T-helper 22 cell (primary cell): ENCODE measurements at places on chromosomes 13 and 19.

DNA sequence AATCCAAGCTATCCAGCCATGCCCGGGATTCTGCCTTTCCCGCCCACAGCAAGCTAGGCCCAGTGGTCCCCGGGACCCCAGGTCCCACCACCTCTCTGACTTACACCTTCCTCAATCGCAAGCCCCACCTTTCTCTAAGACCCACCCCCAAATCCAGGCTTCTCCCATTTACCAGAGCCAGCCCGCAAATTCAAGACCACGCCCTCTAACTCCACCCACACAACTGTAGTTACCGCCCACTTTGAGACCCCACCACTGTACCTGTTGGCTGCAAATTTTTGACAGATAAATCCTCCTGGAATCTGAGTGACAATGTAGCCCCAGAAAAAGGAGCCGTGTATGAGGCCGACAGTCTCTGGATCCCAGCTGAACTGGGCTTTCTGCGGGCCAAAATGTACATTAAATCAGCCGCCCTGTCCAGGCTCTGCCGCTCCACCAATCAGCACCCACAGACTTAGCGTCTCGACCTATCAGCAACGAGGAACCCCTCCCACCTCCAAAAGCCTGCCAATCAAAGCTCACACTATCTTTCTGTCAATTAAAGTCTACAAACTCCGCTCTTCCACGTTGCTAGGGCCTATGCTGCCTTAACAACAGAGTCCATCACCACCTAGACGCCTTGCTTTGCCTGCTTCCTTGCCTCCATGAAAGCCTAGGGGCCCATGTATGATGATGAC is 6.3 kb downstream of the SLC17A7 start:
- no peak for DNase-seq

DNA sequence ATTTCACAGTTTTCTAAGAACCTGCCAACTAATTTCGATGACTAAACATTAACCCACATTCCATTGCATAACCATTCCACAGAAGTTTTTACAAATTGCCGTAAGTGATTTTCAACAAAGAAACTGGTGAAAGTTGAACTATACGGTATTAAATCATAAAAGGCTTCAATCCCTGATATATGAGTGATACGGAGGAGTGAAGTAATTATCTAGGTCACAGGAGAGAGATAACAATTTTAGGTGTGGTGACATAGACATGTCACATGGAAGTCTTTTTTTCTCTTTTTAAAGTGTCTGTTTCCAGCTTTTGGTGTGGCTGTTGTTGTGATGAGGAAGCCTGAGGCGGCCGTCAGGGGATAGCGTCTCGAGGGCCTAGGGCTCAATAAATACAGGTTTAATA is 29.4 kb downstream of the TBC1D4 start:
- no peak for DNase-seq

- no peak for DNase-seq
Observed at GRCh38 chr13:51235186-51235585, 13.0 kb downstream of the FAM124A start.

DNA sequence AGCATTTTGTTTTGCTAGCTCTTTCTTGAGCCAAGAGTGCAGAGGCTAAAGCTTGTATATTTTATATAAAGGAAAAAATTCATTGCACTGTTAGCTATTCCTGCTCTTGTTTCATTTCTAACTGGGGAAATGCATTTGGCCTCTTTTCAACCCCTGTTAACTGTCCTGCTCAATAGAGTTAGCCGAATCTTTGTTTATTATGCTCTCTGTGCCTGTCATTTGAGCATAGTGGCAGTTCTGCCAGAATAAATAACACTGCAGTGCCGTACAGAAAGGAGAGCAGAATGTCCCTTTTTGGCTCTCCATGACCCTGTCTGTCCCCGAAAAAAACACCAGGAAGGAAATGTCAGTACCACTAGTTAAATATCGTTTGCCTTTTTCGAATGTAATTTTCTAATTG is 350.8 kb downstream of the MYO16 start:
- no peak for DNase-seq

DNA sequence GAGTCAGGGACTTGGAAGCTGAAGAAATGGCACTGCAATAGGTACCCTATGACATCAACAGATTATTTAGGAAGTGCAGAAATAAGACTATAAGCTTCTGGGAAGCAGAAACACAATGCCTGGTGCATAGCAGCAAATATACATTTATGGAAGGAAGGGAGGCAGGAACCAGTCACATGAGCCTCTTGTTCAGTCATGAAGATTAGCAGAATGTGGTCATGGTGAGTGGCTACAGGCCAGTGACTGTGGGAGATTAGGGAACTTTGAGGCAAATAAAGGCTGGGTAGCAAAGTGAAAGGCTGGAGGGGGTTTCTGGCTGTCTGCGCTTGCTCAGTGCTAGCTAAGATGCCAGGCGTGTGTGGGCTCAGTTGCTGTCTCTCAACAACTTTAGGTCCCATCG is 96.3 kb downstream of the EPSTI1 start:
- DNase-seq, result no peak

- no peak for DNase-seq
Observed at GRCh38 chr13:39777527-39778061, 122.1 kb downstream of the COG6 start.

- no peak for DNase-seq
Observed at GRCh38 chr19:18863843-18864362, 32.1 kb downstream of the CERS1 start.

DNA sequence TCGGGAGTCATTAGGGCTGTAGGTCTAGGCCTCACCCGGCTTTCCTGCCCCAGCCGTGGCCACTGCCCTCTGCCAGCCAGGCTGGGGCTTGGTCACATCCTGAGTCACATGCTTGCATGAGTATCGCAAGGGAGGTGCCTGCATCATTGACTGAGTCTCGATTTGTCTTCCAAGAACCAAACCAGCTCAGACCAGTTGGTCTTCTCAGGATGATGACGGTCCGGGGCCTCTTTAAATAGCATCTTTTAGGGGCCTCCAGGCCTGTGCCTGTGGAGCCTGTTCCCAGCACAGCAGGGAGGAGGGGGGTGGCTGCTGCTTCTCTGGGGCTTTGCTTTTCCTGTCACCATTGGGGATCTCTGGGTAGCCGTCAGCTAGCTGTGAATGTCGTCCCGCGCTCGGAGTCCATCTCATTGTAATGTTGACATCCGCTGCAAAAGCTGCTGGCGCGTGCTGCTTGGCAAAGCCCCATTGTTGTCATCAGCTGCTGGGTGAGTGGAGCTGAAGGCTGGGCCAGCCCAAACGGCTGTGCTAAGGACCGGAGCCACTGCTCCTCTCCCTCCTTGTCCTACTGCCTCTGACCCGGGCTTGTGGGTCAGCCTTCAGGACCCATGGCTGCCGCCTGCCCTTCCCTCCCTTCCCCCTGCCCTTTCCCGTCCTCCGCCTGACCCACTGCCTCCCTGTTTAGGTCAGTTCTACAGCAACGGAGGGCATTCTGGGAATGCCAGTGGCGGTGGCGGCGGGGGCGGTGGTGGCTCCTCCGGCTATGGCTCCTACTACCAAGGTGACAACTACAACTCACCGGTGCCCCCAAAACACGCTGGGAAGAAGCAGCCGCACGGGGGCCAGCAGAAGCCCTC is 14.3 kb upstream of the QTRT1 start:
- DNase-seq, result no peak

- DNase-seq, result peak; percentile 61
Observed at GRCh38 chr19:39941615-39942365, 7.4 kb upstream of the FCGBP start.

DNA sequence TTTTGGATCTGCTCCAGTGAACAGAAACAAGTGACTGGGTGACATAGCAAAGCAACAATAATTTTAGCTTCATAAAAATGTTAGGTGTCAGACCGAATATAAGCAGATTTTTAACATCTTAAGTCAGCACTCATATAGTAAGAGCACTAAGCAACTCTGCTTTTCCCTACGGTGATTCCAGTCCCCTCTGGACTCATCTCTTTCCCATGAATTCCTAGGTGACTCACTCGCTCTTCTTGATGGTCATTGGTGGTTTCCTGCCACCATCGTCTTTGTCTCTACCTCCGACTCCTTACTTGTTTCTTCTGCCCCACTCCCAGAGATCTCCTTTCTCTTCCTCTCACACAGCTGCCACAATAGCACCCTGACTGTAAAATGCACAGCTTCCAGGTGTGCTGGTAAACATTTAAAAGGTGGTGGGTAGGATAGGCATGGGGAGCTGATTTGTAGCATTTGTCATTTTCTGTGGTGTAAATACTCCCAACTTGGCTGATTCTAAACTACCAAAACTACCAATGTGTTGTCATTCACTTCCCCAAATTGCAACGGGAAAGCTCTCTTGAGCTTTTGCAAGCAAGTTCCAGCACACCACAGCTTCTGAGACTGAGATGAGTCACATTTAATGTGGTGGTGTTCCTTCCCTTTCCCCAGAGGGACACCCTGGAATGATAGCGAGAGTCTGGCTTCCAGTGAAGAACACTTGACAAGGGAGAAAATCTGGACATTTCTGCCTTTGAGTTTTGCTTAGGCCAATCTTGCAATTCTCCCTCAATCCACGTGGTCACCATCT is 42.8 kb upstream of the CLDN10 start:
- no peak for DNase-seq

GRCh38 chr13:43058831-43059230 is 35.4 kb downstream of the DNAJC15 start:
- DNase-seq, result no peak

GRCh38 chr13:69180034-69180433 is 927.6 kb upstream of the ATXN8OS start:
- DNase-seq, result no peak

DNA sequence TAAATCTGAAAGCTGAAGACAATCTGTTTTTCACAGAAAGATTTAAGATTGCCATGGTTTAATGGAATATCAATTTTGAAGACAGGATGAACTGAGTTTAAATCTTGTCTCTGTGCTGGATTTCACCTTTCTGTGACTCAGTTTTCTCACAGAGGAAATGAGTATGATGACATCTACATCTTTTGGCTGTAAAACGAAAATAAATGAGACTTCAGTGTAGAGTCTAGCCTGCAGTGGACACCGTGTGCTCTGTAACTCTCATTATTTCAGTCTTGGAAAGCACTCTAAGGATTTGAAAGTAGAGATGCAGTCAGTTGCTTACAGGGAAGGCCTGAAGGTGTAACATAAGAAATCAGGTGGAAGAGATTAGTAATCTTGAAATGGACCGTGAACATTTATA is 150.4 kb downstream of the NALCN start:
- no peak for DNase-seq

DNA sequence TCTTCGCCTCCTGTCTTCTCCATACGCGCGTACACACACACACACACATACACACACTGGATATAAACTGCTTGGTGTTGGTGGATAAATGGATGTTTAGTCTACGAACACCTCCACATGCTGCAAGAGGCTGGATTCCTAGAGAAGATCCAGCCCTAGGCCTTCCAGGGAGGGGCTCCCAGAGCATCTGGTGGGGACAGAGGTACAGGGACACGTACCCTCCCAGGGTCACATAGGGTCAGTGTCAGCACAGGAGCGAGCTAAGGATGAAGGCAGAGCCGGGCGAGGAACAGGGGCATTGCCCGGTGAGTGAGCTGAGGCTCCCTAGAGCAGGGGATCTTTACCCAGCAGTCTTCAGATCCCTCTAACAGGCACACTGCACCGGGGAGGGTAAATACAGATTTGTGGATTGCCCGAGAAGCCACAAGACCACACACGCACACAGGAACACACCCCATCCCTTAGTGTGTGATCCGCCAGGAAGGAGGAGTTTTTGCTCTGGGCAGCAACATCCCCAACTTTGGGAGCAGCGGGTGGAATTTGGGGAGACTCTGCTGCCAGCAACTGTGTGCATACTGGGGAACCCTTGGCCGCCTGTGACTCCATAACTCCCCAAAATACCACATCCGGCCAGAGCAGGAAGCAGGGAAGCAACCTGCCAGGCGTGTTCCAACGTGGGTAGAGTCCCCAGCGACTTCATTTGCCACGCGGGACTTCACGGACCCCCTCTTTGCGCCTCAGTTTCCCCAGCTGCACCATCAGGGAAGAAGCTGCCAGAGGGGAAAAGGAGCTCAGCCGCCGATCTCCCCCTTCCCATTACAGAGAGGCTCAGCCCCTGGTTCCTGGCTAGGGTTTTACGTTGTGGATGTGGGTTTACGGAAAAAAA is 5.8 kb upstream of the TLE2 start:
- peak; percentile 25 for DNase-seq

DNA sequence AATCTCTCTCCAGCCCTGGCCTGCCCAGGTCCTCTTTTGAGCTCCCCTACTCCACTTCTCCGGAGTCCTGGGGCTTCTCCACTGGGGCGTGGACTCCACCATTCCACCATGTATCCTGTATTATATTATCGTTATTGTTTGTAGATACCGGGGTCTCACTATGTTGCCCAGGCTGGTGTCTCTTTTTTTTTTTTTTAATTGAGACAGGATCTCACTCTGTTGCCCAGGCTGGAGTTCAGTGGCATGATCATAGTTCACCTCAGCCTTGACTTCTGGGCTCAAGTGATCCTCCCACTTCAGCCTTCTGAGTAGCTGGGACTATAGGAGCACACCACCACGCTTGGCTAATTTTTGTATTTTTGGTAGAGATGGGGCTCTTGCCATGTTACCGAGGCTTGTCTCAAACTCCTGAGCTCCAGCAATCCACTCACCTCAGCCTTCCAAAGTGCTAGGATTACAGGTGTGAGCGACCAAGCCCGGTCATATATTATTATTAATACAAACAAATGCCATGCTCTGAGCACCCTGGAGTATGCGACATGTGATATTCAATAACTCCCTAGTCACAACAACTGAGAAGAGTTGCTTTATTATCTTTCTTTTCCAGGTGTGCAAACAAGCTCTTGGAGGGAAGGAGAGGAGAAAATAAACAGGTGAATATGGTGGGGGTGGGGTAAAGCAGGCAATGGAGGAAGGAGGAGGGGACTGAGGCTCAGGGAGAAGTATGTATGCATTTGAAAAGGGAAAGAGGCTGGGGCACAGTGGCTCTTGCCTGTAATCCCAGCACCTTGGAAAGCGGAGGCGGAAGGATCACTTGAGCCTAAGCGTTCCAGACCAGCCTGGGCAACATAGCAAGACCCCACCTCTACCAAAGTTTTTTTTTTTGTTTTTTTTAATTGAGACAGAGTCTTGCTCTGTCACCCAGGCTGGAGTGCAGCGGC is 2.8 kb upstream of the CERS4 start:
- DNase-seq, result no peak

- no peak for DNase-seq
Observed at GRCh38 chr13:28237944-28238343, 99.6 kb downstream of the PAN3 start.

DNA sequence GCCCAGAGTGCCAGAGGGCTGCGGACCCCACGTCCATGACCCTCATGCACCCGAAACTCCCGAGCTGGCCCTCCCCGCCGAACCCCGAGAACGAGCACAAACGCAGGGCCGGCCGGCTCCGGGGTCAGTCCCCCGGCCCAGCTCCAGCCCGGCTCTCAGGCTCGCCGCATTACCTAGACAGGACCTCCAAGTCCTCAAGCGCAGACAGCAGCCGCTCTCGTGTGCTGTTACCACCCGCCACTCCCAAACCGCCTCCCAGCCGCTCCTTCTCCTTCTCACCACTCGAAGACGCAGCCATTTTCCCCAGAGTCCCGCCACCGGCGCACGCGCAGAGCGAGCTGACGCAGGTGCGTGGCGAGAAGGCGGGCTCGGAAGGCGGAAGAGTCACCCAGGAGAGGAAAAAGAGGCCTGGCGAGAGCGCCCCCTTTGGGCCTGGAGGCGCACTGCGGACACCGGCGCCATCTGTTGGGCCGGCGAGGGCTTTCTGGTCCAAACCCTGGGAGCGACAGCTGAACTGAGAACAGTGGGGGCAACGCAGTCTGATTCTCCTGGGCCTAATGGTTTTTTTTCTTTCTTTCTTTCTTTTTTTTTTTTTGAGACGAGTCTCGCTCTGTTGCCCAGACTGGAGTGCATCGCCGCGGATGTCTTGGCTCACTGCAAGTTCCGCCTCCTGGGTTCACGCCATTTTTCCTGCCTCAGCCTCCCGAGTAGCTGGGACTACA is at the start of gene MED4:
TSS of gene MED4 (minus strand) at position 324 of the 722 bp plus-strand sequence. CDS start at position 298, 26 bp downstream.
- DNase-seq, result peak; percentile 92

GRCh38 chr19:16118489-16119033 is 6.9 kb downstream of the RAB8A start:
- DNase-seq, result no peak
